ENCODE measurements at places on chromosomes 16 and 17.
A peak's percentile ranks its signal among the peaks of the same experiment; 100 is the strongest.

DNA sequence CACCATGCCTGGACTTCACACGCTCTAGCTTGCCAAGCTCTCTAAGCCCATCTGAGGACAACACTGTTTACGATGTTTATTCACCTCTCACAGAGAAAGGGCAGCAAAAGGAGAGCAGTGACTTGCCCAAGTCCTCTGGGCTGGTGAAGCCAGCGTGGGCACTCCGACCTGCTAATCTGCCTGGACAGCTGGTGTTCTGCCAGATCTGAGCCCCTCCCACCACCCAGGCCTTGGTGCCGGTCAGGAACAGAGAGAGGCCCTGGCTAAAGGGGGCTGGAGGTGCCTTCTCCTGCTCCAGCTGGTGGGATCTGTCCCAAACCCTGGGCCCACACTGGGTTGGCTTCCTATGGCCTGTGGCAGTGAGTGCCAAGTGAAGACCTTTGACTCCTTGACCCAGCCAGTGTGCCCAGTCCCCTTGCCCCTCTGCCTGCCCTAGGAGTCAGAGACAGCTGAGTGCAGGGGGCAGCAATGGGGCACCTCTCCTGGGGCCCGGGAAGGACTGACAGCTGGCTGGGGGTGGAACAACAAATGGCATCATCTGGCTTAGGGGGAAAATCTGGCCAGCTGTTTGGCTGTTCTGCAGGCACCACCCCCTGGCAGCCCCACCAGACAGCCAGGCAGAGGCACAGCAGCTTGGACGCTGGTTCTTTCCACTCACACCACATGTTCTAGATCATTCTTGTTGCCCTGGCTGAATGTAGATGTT, 1.8 kb upstream of the SLC4A1 start:
- DNase-seq, result peak; percentile 76

- no peak for DNase-seq
Observed at GRCh38 chr17:66583112-66583748, 251.7 kb upstream of the CACNG5 start.

- no peak for DNase-seq
Observed at GRCh38 chr16:24491731-24492130, 47.6 kb upstream of the RBBP6 start.

DNA sequence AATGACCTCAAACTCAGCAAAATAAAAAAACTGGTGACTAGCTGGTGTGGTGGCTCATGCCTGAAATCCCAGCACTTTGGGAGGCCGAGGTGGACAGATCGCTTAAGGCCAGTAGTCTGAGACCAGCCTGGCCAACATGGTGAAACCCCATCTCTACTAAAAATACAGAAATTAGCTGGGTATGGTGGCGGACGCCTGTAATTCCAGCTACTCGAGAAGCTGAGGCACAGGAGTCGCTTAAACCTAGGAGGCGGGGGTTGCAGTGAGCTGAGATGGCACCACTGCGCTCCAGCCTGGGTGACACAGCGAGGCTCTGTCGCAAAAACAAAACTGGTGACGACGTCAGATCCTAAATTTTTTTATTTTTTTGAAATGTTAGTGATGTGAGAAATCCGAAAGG, 82.6 kb upstream of the TOB1 start:
- DNase-seq, result no peak

GRCh38 chr17:43548689-43549379, 2.7 kb upstream of the ETV4 start:
- no peak for DNase-seq

DNA sequence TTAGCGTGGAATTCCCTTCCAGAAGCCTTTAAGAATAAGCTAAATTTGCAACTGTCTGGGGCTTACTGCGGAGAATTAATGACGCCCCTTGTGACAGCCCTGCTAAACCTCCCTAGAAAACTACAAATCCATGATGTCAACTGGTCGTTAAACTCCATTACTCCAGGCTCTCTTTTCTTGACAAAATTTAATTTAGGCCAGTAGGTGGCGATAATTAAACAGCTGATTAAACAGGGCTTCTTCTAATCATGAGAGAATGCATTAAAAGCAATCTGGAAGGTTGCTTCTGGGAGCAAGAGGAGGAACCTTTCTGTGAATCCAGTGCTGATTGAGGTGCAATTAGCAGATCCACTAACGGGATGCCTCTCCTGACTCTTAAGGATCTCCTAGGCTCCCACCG, 8.1 kb upstream of the NLRP1 start:
- peak; percentile 51 for DNase-seq

DNA sequence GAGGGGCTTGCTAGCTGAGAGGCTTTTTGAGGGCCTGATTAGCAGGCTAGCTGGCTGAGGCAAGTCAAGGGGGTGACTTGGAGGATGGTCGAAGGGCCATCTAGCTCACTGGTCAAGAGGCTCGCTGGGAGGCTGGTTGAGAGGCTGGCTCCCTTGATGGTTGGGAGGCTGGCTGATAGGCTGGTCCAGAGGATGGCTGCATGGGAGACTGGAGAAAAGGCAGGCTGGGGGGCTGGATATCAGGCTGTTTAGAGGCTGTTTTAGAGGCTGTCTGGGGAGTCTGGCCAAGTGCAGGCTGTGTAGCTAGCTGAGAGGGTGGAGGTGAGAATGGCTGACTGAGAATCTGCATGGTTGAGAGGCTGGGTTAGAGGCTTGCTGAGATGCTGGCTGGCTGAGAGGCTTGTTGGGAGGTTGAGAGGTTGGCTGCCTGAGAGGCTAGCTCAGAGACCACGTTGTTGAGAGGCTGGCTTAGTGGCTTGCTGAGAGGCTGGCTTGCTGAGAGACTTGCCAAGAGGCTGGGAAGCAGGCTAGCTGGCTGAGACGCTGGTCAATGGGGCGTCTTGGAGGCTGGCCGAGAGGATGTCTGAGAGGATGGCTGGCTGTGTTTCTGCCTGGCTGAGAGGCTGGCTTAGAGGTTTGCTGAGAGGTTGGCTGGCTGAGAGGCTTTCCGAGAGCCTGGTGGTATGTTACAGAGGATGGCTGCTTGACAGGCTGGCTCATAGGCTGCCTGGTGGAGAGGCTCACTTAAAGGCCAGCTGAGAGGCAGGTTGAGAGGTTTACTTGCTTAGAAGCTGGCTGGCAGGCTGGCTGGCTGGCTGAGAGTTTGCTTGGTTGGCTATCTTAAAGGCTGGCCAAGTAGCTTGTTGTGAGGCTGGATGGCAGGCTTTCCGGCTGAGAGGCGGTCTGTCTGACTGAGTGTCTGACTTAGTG, 36.6 kb upstream of the ACSM2B start:
- DNase-seq, result no peak

DNA sequence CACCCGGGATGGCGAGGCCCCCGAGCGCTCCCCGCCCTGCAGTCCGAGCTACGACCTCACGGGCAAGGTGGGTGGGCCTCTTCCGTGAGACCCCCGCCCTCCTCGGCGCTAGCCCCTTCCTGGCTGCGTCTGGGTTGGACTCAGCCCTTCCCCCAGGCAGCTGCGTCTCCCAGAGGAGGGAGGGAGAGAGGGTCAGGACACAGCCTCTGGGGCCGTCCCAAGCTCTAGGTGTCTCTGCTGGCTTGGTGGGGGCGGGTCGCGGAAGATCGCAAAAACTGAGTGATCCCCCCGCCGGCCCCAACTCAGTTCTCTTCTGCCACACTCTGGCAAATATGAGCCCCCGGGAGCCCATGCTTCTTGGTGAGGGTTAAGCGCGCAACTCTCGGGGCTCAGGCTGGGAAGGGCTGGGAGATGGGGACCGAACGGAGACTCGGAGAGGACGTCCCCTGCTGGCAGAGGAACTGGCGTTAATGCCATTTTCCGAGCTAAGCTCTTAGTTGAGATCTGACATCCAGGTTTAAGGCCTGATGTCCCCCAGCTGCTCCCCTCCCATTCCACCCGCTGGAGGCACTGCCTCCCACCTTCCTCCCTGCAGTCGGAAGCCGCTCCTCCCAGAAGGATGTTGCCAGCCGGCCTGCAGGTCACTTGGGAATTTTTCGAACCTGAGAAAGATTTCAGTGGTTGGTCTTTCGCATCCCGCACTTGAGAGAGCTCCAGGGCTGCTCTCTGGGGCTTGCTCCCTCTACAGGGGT, 419 bp downstream of the RAB37 start:
- DNase-seq, result peak; percentile 45

DNA sequence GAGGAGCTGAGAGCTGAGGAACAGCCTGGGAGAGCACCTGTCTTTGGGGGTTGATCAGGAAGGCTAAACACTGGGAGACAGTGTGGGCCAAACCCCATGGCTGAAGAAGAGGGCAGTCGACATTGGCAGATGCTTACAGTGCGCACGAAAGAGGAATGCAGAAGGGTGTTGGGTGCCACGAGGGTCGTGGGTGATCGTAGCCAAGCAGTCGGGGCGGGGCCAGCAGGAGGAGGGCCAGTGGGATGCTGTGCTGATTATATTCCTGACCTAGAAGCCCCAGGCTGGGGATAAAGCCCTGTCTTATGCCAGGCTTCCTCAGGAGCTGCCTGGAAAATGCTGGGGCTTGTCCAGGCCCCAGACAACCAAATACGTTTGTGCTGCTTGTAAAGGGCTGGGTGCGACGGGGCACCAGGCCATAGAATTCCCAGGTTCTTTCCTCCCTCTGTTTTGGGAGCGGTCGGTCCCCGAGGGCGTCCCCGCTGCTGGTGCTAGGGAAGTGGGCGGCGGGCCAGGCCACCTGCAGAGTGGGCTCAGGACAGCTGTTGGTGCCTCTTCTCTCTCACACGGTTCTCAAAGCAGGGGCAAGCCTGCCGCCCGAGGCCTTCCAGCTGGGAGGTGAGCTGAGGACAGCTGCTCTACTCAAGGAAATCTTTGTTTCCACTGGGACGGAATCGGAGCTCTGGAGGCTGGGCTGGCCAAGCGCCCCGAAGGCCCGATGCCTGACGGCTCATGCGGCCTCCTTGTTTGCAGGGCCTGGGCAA, 10.0 kb downstream of the C1QTNF1 start:
- DNase-seq, result no peak

DNA sequence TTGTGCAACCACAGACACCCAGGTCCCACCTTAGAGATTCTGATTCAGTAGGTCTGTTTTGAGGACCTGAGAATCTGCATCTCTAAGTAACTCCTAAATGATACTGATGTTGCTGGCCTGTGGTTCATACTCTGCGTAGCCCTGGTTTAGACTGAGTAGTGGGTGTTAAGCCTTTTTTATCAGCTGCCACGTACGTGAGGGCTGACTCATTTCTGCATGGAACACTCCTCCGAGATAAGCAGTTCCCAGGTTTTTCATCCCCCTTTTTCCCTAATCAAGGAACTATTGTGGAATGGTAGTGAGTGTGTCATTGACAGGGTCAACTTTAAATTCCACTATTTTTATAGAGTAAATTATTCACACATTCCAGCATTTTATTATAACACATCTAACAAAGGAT, 26.1 kb downstream of the CDRT4 start:
- DNase-seq, result no peak

- no peak for DNase-seq
Observed at GRCh38 chr16:25279491-25279890, 21.8 kb upstream of the ZKSCAN2 start.

GRCh38 chr17:2450016-2450650, 49.3 kb upstream of the MNT start:
- DNase-seq, result no peak

DNA sequence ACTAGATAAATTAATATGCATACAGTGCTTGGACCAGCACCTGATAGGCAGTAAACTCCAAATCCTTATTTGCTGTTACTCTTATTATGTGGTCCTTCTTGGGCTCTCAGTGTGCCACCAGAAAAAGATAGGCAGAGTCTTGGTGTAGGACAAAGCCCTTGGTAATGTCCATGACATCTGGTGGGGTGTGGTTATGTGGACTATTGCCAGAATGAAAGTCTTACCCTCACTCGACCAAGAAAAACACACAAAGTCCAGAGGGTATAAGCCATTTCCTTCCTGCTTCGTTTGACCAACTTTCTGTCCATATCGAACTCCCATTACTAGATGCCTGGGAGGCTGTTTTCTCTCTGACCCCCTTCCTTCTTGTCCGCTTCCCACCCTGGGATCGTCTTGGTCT, 140.9 kb downstream of the UTP18 start:
- no peak for DNase-seq

- no peak for DNase-seq
Observed at GRCh38 chr17:6330936-6331335, 104.0 kb downstream of the AIPL1 start.

DNA sequence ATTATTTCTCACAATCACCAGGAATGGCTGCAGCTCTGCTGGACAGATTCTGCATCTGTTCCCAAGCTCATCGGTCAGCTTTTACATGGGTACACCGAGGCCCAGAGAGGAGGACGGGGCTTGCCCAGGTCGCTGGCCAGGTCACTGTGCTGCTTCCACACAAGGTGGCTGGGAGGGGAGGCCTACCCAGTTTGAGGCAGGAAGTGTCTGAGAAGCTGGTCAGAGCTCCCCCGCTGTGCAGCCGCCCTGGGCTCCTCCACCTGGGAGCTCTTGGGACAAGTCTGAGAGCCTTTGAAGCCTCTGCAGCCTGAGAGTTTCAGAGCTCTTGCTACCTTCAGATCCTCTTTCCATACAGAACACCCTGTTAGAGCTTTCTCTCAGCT, 143.3 kb downstream of the CLEC16A start:
- no peak for DNase-seq

DNA sequence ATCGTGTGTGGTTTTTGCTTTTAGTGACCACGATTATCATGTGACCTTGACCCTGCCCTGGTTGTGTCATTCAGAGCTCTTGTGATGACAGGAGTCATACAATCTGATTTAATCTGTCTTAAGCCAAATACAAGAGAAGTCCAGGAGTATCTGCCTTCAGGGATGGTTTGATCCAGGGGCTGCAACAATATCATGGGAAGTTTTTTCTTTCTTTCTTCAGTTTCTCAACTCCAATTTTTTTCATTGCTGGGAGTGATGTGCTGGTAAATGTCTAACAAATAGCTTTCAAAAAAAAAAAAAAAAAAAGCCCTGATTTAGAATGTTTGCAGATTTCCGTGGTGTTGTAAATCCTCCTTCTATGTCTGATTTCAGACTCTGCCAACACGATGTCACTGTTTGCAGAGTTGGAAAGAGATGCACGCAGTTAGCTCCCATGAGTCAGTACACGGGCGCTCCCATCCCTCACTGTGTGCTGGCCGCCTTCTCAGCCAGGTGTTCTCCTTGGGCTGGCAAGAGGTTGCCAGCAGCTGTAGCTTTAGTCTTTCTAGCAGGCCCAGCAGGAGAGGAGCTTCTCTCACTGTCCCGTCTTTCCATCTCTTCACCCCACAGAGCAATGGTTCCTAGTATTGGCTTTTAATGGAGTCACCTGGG, 229.7 kb downstream of the SNX29 start:
- no peak for DNase-seq

GRCh38 chr17:53687324-53687723, 135.4 kb upstream of the KIF2B start:
- no peak for DNase-seq

- DNase-seq, result no peak
Observed at GRCh38 chr16:60771138-60771537, 1265.1 kb downstream of the CDH8 start.

Data from erythroblast (primary cell).